AG08396 (cell line): ENCODE measurements at places on chromosomes 7 and 10.

- no peak for DNase-seq
These were observed 751.6 kb downstream of the GRID1 start for GRCh38 chr10:85614981-85615380.

GRCh38 chr7:126305671-126306070, 947.1 kb downstream of the GRM8 start:
- DNase-seq: no peak

DNA sequence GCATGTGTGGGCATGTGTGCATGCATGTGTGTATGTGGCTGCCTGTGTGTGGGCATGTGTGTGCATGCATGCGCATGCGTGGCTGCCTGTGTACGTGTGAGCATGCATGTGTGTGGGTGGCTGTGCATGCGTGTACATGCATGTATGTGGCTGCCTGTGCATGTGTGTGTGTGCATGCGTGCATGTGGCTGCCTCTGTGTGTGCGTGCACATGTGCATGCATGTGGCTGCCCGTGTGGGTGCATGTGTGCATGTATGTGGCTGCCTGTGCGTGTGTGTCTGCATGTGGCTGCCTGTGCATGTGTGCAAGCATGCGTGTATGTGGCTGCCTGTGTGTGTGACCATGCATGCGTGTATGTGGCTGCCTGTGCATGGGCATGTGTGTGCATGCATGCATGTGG, 217.2 kb downstream of the ELFN1 start:
- DNase-seq: no peak

DNA sequence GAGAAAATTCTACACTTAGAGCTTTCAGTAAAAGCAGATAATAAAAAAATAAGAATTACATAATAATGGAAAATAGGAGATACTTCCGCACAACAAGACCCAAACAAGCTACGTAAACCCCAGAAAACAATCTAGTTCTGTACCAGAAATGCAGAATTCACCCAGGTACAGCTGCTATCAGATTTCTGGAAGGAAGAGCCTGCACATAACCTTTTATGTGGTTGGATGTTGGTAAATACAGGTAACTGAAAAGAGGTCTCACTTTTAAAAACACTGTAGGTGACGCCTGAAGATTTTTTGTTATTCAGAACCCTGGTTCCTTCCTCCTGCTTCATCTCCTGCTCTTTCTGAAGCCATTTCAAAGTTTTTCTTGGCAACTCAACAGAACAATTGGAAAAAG, 29.9 kb downstream of the PANK1 start:
- no peak for DNase-seq
